ENCODE measurements at places on chromosomes 12 and 14.

DNA sequence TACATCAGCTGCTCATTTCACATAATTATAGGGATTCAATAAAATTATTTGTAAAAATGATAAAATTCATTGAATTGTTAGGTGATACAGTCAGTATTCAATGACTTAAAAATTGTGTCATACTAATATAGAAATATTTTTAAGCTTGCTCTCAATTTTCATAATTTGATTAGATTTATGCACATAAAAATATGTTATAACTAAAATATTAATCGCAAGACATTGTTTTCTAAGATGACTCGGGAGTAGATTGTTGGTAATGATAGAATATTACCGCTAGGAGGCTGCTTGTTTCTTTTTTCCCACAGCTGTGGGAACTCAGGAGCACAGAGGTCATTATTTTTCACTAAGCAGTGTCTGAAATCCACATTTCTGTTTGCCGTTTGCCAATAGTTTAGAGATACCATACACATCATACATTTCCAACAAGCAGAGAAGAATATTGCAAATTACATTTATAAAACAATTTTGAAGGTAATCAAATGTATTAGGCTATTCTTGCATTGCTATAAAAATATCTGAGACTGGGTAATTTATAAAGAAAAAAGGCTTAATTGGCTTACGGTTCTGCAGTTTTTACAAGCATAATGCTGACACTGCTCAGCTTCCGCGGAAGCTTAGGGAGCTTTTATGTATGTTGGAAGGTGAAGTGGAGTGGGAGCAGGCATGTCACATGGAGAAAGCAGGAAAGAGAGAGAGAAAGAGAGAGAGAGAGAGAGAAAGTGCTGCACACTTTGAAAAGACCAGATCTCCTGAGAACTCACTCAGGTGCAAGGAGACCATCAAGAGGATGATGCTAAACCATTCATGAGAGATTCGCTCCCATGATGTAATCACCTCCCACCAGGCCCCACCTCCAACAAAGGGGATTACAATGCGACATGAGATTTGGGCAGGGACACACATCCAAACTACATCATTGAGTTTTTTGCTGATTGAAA is 9.2 kb downstream of the CD69 start:
- H3K27me3 ChIP-seq: no peaks in the 10 kb centered on the region
- no peak overlapping the region for H3K27ac ChIP-seq
- no peak for DNase-seq

- no peaks in the 10 kb centered on the region for H3K27me3 ChIP-seq
- no peaks in the 10 kb centered on the region for H3K36me3 ChIP-seq
- H3K4me3 ChIP-seq: no peak overlapping the region
- DNase-seq: no peak
Measured at GRCh38 chr14:59292028-59292427, 103.6 kb downstream of the DAAM1 start.

DNA sequence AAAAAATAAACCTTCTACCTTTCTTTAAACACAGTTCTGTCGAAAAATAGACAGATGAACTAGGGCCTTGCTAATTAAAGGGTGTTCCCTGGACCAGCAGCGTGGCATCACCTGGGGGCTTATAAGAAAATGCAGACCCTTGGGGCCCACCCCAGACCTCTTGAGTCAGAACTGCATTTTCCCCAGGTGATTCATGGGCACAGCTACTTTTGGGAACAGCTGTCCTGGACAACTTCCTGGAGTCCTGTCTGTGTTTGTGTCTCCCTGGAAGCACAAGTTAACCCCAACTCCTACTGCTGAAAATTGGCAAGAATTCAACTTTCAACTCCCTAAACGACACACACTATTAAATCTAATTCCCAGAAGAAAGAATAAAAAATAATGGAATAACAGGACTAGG is 17.8 kb downstream of the FBLN5 start:
- H3K27me3 ChIP-seq: no peaks in the 10 kb centered on the region
- H3K4me1 ChIP-seq: peaks cover 11% of the 10 kb centered on the region
- H3K36me3 ChIP-seq: no peaks in the 10 kb centered on the region
- DNase-seq: no peak
- H3K4me3 ChIP-seq: no peak overlapping the region

GRCh38 chr12:41264281-41264680 is 76.2 kb downstream of the PDZRN4 start:
- no peaks in the 10 kb centered on the region for H3K36me3 ChIP-seq
- H3K4me3 ChIP-seq: no peak overlapping the region
- no peaks in the 10 kb centered on the region for H3K4me1 ChIP-seq

- no peak for DNase-seq
- H3K4me3 ChIP-seq: no peak overlapping the region
- no peak overlapping the region for H3K27ac ChIP-seq
- H3K36me3 ChIP-seq: no peaks in the 10 kb centered on the region
- no peaks in the 10 kb centered on the region for H3K4me1 ChIP-seq
Measured at GRCh38 chr12:127810041-127810440, 456.9 kb upstream of the TMEM132C start.

- DNase-seq: no peak
- no peak overlapping the region for H3K27ac ChIP-seq
- no peaks in the 10 kb centered on the region for H3K27me3 ChIP-seq
Measured at GRCh38 chr12:45184147-45184963, 31.5 kb upstream of the ANO6 start.

DNA sequence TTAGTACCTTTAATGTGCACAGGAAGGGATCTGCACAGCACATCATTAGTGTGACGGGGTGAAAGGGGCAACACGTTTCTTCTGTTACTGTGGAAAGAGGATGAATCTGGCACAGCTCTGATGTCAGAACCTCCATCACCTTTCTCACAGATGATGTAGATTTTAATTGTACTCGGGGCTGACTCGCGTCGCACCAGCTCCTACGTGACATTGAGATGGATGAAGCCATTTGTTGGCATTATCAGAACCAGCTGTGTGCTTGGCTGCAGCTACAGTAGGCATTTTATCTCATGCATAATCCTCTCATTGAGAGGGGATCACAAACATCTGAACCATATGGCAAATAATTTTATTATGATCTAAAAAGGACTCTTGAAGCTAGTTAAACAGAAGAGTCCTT is 173.6 kb downstream of the PDZRN4 start:
- no peak for DNase-seq
- no peak overlapping the region for H3K4me3 ChIP-seq
- H3K27me3 ChIP-seq: no peaks in the 10 kb centered on the region
- H3K4me1 ChIP-seq: peaks cover 2% of the 10 kb centered on the region
- no peak overlapping the region for H3K27ac ChIP-seq
- H3K36me3 ChIP-seq: no peaks in the 10 kb centered on the region

GRCh38 chr14:58697930-58698642 is 60.3 kb downstream of the DACT1 start:
- H3K27ac ChIP-seq: no peak overlapping the region
- no peak overlapping the region for H3K4me3 ChIP-seq
- H3K4me1 ChIP-seq: peaks cover 2% of the 10 kb centered on the region
- H3K27me3 ChIP-seq: no peaks in the 10 kb centered on the region
- DNase-seq: no peak

- H3K27me3 ChIP-seq: no peaks in the 10 kb centered on the region
- H3K4me3 ChIP-seq: no peak overlapping the region
- no peaks in the 10 kb centered on the region for H3K36me3 ChIP-seq
- peaks cover 2% of the 10 kb centered on the region for H3K4me1 ChIP-seq
- H3K27ac ChIP-seq: no peak overlapping the region
Measured at GRCh38 chr14:105439710-105440553, 20.3 kb downstream of the MTA1 start.

DNA sequence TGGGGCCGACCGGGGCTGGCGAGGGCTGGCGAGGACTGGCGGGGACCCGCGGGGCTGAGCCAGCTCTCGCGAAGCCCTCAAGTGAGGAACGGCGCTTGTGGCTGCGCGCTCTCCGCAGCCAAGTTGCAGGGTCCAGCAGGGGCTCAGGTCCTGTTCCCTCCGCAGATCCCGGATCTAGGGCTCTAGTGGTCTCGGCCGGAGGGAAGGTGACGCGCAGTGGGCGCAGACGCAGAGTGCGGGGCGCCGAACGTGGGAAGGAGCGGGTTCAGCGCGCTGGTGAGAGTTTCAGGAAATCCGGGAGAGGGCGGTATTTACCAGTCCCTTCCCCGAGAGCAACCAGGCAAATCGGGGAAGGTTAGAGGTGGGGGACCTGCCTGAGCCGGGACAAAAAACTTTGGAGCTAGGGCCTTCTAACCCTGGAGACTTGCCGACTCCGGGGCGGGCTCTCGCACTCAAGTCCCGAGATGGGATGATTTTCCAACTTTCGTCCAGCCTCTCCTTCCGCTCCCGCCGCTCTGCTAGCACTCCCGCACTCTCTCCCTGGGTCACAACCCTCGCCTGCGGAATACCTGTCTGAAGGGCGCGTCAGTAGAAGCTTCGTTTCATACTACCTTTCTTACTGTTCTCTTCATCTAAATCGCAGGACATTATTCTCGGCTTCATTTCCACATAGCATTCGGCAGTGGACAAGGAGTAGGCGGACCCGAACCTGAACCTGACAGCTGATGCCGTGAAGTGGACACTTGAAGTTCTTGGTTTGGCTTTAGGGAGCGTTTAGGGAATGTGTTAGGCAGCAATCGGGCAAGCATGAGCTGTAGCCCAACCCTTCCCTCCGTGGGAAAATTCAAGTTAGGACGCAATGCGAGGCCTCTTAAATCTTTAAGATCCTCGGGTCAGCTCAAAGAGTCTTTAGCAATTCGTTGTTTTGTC is 13.6 kb upstream of the PAX9 start:
- H3K4me3 ChIP-seq: no peak overlapping the region
- H3K4me1 ChIP-seq: peaks cover 2% of the 10 kb centered on the region
- no peaks in the 10 kb centered on the region for H3K36me3 ChIP-seq
- H3K27ac ChIP-seq: no peak overlapping the region

- no peak overlapping the region for H3K27ac ChIP-seq
- no peak overlapping the region for H3K4me3 ChIP-seq
- DNase-seq: peak; percentile 41
Measured at GRCh38 chr12:41122894-41123293, 65.2 kb upstream of the PDZRN4 start.

GRCh38 chr12:53504004-53504920 is 3.0 kb downstream of the NPFF start:
- no peaks in the 10 kb centered on the region for H3K36me3 ChIP-seq
- no peak for DNase-seq
- peaks cover 14% of the 10 kb centered on the region for H3K4me1 ChIP-seq
- no peak overlapping the region for H3K4me3 ChIP-seq
- no peaks in the 10 kb centered on the region for H3K27me3 ChIP-seq

- H3K27ac ChIP-seq: no peak overlapping the region
- no peak overlapping the region for H3K4me3 ChIP-seq
- no peaks in the 10 kb centered on the region for H3K36me3 ChIP-seq
- H3K27me3 ChIP-seq: no peaks in the 10 kb centered on the region
Measured at GRCh38 chr14:90407230-90407629, 10.4 kb downstream of the CALM1 start.

DNA sequence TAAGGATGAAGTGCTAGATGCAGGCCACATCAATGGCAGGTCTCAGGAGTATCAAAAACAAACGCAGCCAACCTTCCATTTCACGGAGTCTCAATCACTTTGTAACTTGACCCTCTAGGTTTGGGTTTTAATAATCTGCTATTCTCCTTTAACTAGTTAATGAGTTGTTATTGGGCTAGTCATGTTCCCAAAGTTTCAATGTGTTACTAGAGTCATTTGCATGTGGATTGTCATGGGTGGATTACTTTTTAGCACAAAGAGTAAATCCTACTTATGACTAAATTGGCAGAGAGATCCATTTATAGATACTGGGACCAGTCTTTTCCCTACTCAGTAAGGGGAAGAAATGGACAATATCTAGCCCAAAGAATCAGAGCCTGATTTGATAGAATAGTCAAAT is 151.0 kb downstream of the BCAT1 start:
- H3K4me1 ChIP-seq: no peaks in the 10 kb centered on the region
- H3K36me3 ChIP-seq: no peaks in the 10 kb centered on the region
- no peak overlapping the region for H3K27ac ChIP-seq

DNA sequence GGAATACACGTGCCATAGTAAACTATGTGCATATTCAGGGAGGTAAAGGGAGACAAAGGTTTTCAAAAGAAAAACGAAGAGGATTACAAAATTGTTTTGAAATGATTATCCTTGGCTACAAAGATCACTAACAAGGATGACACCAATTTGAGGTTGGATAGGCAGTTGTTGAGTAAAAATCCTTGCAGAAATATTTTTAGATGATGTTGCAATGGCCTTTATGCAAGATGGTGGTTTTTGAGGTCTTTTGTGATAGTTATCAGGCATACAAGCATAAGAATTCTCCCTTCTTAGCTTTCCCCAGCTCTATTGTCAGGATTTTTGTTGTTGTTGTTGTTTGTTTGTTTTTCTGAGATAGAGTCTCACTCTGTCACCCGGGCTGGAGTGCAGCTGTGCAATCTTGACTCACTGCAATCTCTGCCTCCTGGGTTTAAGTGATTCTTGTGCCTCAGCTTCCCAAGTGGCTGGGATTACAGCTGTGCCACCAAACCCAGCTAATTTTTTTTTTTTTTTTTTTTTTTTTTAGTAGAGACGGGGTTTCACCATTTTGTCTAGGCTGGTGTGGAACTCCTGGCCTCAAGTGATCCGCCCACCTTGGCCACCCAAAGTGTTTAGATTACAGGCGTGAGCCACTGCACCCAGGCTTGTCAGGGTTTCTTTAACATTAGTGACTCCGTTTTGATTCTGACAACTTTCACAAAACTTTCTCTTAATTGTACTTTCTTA is 7.8 kb downstream of the RNASE1 start:
- no peak overlapping the region for H3K27ac ChIP-seq
- no peaks in the 10 kb centered on the region for H3K27me3 ChIP-seq
- no peaks in the 10 kb centered on the region for H3K36me3 ChIP-seq
- DNase-seq: no peak
- peaks cover 2% of the 10 kb centered on the region for H3K4me1 ChIP-seq
- H3K4me3 ChIP-seq: no peak overlapping the region

GRCh38 chr12:131222329-131223139 is 268.8 kb downstream of the ADGRD1 start:
- no peaks in the 10 kb centered on the region for H3K27me3 ChIP-seq
- DNase-seq: no peak
- no peaks in the 10 kb centered on the region for H3K36me3 ChIP-seq
- peaks cover 2% of the 10 kb centered on the region for H3K4me1 ChIP-seq
- no peak overlapping the region for H3K4me3 ChIP-seq

DNA sequence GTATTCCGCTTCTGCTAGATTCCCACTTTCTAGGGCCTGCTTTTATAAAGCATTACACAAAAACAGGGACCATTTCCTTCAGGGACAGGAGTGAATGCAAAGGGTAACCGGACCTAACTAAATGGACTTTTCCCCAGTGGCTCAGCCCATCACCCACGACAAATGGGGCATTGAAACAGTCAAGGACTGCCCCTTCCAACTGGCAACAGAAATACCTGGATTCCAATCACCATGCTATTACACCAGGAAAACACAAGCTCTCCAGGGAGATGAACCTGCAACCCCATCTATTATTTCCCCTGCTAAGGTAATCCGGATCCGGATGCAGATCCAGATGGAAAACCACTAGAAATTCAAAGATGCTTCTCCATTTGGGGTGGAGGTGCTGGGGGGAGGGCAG is 1.0 kb downstream of the MPHOSPH9 start:
- H3K27ac ChIP-seq: peak overlapping the region; percentile 86
- no peaks in the 10 kb centered on the region for H3K36me3 ChIP-seq
- no peak for DNase-seq
- no peaks in the 10 kb centered on the region for H3K27me3 ChIP-seq
- H3K4me1 ChIP-seq: peaks cover 10% of the 10 kb centered on the region

- H3K27me3 ChIP-seq: no peaks in the 10 kb centered on the region
- H3K36me3 ChIP-seq: no peaks in the 10 kb centered on the region
- no peak overlapping the region for H3K27ac ChIP-seq
- peaks cover 3% of the 10 kb centered on the region for H3K4me1 ChIP-seq
Measured at GRCh38 chr14:104721505-104722431, 2.3 kb upstream of the ADSS1 start.
